Skeletal muscle cell (primary cell): ENCODE measurements at places on chromosomes 5 and 9.
A peak's percentile ranks its signal among the peaks of the same experiment; 100 is the strongest.

DNA sequence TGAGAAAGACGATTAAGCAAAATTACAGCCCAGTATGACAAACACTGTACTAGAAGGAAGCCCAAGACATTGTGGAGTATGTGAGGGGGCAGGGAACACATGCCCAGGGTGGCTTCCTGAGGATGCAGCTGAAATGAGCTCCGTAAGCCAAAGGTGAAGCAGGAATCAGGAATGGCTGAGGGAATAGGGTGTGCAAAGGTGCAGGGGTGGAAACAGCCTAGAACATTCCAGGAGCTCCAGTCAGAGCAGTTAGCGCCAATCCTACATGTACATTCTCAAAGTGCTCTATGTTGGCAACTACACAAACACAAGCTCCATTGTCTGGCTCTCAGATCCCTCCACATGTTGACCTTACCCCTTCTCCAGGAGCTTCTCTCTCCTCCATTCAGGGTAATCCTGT is 257.9 kb downstream of the MAN2A1 start:
- DNase-seq, result no peak

- DNase-seq, result no peak
These were observed 22.8 kb upstream of the RGMB start for GRCh38 chr5:98750693-98751092.

DNA sequence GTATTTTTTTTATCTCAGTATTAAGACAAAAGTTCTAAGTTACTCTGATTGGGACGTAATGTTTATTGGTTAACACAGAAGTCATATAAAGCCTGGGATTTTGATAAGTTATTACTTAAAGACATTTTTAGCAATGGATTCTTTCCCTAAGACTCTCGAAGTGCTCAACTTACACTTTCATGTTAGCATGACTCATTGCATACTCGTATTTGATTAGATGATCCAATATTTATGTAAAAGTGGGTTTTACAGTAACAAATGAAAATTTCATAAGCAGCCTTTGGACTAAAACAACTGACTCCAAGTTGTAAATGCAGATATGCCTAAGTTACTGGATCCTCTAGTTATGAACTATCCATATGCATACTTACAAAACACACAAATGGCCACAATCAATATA is 567.7 kb upstream of the NUDT12 start:
- DNase-seq, result no peak

GRCh38 chr5:170306381-170306831 is 8.8 kb upstream of the LCP2 start:
- peak; percentile 61 for DNase-seq

GRCh38 chr5:159864885-159865691 is 51.2 kb upstream of the ADRA1B start:
- DNase-seq, result no peak

- DNase-seq, result no peak
These were observed 751.2 kb upstream of the ZNF608 start for GRCh38 chr5:125497651-125498050.

- no peak for DNase-seq
These were observed 40.9 kb downstream of the NACC2 start for GRCh38 chr9:136054146-136054545.

- no peak for DNase-seq
These were observed 34.8 kb upstream of the NEURL1B start for GRCh38 chr5:172606156-172606785.

- DNase-seq, result peak; percentile 36
These were observed 36.0 kb downstream of the ANKRD33B start for GRCh38 chr5:10599862-10600284.

- no peak for DNase-seq
These were observed 574.1 kb downstream of the NR2F1-AS1 start for GRCh38 chr5:93006915-93007314.

DNA sequence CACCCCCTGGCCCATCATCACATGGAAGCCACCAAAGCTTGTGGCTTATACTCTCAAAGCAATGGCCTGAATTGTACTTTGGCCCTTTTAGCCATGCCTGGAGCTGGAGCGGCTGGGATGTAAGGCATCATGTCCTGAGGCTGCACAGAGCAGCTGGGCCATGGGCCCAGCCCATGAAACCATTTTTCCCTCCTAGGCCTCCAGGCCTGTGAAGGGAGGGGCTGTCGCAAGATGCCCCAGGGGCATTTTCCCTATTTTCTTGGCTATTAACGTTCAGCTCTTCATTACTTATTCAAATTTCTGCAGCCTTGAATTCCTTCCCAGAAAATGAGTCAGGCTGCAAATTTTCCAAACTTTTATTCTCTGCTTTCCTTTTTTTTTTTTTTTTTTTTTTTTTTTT is 27.7 kb downstream of the FST start:
- DNase-seq, result no peak

DNA sequence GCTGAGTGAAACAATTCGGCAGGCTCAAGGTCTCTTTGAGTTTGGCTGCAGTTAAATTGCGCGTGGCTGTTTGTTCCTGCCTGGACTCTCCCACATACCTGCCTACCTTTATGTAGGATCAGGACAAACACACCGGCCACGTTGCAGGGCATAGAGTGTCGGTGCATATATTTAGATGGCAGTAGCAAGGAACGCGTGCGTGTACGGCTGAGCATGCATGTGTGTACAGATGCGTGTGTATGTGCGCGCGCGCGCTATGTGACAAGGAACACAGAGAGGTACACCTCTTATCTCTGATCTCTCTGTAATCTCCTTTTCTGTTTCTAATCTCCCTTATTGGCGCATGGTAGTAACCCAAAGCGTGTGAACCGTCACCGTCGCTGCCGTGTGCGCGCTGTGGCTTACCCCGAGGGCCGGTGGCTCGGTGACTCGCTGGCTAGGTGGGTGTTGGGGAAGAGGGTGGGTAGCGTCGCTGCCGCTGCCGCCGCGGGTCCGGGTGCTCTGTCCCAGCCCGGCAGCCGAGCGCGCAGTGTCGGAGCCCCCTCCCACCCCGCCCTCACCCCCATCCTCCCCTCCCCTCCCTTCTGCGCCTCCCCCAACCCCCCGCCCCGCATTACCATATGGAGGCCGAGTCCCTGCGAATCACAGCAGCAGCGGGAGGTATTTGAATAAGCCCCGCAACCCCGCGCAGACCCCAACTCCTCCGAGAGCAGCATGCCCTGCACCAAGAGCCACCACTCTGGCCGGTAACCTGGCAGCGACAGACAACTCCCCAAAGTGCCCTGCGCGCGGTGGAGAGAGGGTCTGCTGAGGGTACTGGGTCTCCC is 204.8 kb downstream of the MEF2C start:
- DNase-seq, result no peak

GRCh38 chr5:92637247-92637646 is 943.8 kb downstream of the NR2F1-AS1 start:
- DNase-seq, result no peak

GRCh38 chr5:140317859-140318258 is 15.0 kb upstream of the PFDN1 start:
- DNase-seq, result no peak

GRCh38 chr9:15837079-15837679 is 284.3 kb downstream of the CCDC171 start:
- peak; percentile 5 for DNase-seq

GRCh38 chr5:170100066-170100943 is 5.4 kb upstream of the FOXI1 start:
- DNase-seq, result peak; percentile 33

- peak; percentile 35 for DNase-seq
These were observed 84.1 kb downstream of the AMBP start for GRCh38 chr9:113993838-113994540.

DNA sequence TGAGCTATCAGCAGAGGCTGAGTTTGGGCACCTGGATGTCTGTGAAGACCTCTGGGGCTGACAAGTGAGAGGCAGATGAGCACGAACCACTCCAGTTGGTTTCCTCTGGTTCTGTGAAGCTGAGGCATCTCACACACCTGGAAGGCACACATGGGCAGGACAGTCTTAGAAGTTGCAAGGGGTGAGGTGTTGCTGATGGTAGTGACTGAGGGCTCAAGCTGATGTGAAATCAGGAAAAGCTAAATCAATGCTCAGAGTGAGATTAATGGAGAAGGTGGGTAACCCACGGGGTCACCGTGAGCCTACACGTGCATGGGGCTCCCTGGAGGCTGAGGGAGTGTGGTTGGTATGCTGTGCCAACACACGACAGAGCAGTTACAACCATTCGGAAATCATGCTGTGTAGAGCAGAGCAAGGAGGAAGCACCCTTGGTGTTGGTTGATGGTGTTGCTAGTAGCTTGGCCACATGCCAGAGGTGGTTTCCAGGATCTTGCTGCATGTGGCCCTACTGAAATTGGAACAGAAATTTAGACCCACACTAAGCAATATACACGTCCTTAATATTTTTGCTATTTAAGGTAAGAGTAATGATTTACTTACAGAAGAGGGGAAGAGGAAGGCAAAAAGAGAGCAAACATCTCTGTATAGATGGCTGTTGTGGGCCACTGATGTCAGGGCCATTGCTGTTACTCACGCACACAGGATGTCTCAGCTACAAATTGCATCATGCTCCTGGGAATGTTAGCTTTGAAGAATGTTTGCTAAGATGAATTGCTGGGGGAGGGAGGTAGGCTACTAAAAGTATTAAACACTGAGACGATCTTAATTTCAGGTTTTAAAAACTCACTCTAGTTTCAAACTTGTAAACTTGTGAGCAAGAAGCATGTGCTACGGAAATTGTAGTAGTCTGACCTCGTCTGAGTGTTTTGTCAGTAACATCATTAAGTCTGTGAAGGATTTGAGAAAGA is 170.5 kb downstream of the ARHGEF28 start:
- DNase-seq, result peak; percentile 95

- no peak for DNase-seq
These were observed 6.9 kb downstream of the OBP2B start for GRCh38 chr9:133202145-133202513.

DNA sequence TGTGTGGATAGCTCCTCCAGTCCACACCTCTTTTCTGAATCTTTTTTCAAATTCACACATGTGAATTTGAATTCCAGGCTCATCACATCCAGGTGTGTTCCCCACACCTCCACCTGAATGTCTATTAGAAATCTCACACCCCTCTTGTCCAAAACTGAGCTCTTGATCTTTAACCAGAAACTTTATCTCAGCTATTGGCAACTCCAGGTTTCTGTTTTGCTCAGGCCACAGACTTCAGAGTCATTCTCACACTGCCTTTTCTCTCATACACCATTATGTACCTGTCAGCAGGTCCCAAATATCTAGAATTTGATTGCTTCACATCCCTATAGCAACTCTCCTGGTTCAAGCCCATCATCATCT is 11.6 kb downstream of the NIPSNAP3B start:
- no peak for DNase-seq

DNA sequence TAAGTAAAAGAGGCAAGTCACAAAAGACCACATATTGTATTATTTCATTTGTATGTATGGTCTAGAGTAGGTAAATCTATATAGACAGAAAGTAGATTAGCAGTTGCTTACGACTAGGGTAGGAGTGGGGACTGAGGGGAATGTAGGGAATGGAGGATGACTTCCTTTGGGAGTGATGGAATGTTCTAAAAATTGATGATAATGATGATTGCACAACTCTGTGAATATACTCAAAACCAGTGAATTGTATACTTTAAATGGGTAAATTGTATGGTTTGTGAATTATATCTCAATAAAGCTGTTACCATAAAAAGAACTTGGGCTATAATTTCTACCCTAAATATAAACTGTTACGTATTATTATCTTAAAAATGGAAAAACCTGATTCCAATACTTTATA is 35.0 kb downstream of the ADAMTS6 start:
- DNase-seq, result no peak

- no peak for DNase-seq
These were observed 457.9 kb downstream of the ENC1 start for GRCh38 chr5:74182603-74183002.

- no peak for DNase-seq
These were observed 71.5 kb downstream of the DOCK8 start for GRCh38 chr9:286071-286740.

GRCh38 chr5:126872561-126873354 is 95.8 kb downstream of the LMNB1 start:
- no peak for DNase-seq

DNA sequence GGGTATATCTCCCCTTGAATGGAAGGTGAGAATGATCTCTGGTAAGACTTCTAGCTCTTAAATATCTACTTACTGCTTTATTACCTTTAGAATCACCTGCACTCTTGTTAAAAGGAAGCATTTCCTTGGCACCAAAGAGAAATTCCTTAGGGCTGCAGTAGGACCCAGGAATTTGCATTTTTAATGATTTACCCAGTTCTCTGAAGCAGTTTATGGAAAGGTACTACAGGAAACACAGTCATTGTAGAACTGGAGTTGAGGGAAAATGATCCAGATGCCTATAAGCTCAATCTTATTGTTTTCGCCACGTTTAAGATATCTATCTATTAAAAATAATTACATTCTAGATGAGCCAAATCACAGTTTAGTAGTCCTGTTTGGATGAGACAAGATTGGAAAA is 9.5 kb upstream of the C9 start:
- no peak for DNase-seq

- DNase-seq, result no peak
These were observed 33.9 kb downstream of the JAKMIP2 start for GRCh38 chr5:147748590-147748989.

DNA sequence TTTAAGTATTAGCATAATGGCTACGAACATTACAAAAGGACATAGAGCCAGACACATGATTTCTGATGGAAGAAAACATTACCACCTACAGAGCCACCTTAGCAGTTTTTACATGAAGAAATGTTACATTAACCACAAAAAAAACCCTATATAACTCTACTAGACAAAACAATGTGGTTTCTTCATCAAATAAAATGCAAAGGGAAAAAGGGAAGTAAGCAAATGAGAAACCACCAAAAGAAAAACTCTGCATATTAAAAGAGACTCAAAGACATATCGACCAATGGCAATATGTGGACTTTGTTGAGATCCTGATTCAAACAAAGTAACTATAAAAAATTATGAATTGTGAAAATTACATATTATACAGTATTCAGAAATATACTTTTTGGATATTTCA is 132.7 kb downstream of the TSSK1B start:
- no peak for DNase-seq

DNA sequence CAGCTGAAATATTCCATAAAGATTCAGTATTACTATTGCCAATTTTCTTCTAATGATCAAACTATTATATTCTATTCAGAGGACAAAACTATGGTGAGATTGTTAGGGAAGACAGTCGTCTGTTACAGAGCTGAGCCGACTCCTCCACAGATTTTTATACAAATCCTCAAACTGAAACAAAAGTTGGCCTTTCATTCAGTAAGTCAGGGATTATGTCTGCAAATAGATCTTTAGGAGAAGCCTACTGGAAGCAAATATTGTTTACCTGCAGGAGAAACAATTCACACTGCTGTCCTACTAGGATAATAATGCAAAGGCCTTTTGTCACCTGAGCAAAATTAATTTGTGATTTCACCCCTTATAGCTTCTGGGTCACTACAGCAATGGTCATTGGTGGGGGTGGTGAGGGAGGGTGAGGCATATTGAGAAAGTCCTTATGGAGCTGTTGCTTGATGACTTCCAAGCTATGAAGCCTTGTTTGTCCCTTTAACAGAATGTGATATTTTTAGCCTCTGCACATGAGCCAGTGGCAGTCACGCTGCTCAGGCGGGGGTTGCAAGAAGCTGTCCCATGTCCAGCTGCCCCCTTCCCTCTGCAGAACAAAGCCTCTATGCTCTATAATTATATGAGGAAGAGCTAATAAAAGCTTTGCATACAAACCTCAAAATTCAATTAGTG is 200.5 kb upstream of the KLF9 start:
- DNase-seq, result no peak
